Vagina (tissue), 2 donors: ENCODE measurements at places on chromosomes 4 and X.

GRCh38 chrX:72349190-72349589, 43.5 kb upstream of the CITED1 start:
- no peak for DNase-seq

DNA sequence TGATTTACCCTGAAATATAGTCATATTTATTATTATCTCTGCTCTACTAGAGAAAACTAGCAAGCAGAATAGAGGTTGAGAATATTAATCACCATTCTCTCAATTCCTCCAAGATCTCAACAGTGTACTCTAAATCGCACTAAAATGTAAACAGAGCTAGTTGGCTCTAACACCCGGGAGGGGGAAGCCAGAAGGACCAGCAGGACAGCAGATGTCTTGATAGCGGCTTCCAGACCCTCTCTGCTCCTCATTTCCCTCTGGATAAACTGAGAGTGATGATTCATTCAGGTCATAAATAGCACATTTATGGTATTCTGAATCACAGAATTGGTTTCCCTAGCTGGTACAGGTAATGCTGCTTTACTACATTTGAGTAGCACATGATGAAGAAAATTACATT, 82.5 kb downstream of the TBC1D9 start:
- DNase-seq = no peak

GRCh38 chr4:25914670-25915352, 791 bp downstream of the SMIM20 start:
- DNase-seq = no peak

GRCh38 chr4:1573830-1574459, 110.2 kb downstream of the FAM53A start:
- DNase-seq = no peak

- DNase-seq = no peak
Measured at GRCh38 chr4:8067274-8067936, 91.2 kb downstream of the ABLIM2 start.

GRCh38 chr4:52982255-52982945, 120.3 kb downstream of the RASL11B start:
- DNase-seq = peak; percentile 18

DNA sequence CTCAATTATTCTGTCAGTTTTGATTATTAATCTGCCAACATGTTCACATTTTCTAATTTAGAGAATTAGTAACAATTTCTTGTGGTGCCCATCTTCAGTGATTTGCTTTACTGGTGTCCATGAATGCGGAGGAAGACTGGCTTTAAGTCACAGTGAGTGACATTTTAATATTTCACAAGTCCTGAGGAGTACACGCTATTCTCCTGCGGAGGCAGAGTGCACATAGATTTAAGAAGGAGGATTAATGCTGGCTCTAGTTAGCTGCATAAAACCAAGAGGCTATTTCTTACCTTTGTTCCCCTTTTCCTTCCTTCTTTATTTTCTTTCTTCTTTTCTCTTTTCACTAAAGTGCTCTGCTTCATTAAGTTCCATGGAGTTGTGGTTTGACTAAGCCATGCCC, 495.2 kb upstream of the IGFBP7 start:
- no peak for DNase-seq
